Putamen (tissue), 1 donor: ENCODE measurements at places on chromosomes 2 and 18.

- DNase-seq: no peak
Measured at GRCh38 chr18:23757437-23757733, 68.1 kb downstream of the LAMA3 start.

GRCh38 chr18:23883277-23883790 is 131.2 kb upstream of the TTC39C start:
- no peak for DNase-seq

GRCh38 chr2:31932589-31932988 is 78.2 kb downstream of the MEMO1 start:
- DNase-seq: no peak

DNA sequence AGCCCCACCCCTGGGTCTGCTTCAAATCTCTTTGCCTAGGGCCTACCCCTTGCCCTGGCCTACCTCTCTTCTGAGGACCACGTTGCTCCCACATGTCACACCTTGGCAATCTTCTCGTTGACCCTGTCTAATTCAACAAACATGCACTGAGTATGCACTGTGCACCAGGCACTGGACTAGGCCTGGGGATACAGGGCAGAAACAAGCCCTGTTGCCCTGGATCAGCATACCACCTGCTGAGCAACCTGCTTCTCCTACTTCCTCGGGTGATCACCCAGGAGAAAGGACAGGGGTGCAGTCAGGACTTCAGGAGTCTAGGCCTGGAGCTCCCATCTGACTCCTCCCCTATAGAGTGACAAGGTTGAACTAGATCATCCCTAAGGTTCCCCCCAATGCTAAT is 9.7 kb downstream of the WNT10A start:
- no peak for DNase-seq

- no peak for DNase-seq
Measured at GRCh38 chr2:23791030-23791429, 135.9 kb downstream of the ATAD2B start.

DNA sequence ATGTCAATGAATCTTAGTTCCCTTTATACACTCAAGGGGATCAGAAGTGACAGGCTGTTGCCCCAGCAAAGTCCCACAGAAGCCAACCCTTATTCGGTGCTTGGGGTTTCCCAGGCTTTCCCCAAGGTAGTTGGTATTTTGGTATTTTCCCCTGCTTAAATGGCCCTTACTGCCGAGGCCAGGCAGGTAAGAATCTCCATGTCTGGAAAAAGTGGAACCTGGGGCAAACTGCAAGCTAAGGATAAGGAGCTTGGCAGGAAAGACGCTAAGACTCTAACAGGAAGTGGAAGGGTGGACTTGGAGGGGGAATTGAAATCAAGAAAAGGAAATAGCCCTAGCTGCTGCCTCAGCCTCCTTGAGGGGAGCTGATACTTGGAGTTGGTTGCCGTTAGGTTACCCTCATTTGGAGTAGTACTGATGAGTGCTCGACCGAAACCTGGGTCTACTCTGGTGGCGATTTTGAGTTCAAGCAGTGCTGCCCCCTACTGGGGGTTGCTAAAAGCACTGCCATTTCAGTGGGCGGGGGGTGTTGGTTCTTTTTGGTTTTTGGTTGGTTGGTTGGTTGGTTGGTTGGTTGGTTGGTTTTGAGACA is 3.3 kb upstream of the GPBAR1 start:
- no peak for DNase-seq

DNA sequence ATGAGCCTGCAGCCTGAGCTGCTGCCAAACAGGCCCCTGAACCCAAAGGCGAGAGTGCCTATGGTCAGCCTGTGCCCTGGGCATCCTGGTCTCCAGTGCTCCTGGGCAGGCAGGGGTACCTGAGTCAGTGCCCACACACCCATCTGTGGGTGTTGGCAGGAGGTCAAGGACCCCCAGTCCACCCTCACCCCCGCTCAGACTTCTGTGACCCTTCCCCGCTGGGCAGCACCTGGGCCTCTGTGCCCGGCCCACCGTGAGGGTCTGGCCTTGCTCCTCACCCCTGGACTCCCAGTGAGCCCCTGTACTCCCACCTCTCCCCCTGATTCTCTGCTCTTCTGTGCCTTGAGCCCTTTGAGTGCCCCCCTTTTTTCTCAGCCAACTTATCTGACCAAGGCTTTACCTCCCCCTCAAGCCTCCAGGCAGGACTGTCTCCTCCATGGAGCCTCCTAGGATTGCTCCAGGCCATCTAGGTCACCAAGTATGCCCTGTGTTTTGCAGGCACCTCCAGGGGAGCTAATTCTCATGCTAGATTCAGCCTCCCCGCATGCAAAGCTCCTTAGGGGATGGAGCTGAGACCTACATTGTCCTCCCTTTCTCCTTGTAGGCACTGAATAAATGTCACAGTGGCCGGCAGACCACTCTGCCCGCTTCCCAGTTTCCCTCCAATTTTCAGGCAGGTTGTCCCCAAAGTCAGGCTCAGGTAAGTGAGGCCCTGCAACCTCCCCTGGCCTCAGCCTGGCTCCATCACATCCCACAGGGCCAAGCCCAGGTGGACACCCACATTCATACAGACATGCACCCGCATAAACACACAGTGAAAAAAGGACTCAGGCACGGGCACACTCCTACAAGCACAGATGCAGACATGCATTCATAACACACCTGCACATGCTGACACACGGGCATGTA is 21.9 kb upstream of the PTMA start:
- DNase-seq: no peak

- DNase-seq: peak; percentile 3
Measured at GRCh38 chr2:174158003-174158402, 90.3 kb downstream of the OLA1 start.

DNA sequence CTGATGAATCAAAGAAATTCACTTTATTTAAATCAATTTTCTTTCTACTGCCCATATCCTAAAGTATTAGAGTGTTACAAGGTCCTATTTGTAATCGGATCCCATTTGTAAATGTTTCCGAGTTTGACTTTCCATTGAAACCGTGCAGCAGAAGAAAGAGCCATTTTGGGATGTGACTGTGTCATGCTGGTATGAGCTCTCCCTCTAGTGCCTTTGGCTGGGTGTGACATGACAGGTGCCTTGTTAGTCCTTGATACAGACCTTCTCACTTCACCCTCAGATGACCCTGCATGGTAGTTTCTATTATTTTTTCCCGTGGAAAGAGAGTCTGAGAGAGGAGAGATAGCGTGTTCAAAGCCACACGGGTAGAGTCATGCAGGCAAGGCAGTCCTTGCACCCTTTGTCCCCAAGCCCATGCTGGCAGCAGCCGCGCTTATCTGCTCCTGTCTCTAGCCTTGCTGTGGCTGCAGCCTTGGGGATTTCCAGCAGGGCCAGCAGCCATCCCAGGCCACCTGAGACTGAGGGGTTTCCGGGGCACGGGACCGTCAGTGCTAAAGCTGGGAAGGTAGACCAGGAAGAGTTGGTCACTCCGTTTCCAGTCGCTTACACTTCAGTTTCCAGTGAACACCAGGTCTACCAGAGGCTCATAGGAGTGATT is 21.4 kb downstream of the CHMP1B start:
- no peak for DNase-seq

- DNase-seq: no peak
Measured at GRCh38 chr2:222944552-222944951, 83.7 kb downstream of the ACSL3 start.
